ENCODE measurements at places on chromosomes 13 and 19. TPM values are rescaled to one million over a fixed set of nuclear protein-coding genes. Genes with fewer than 3 reads are reported as not detected.

Gene KLK14
- total RNA-seq: not detected

Gene ANGPTL8
- not detected for total RNA-seq

Gene MLLT1
- total RNA-seq: 26.4 TPM

Gene OLFM2
- total RNA-seq: 2.5 TPM

Gene PSG7
- not detected for total RNA-seq

Gene NCAN
- not detected for total RNA-seq

Gene AMER2
- not detected for total RNA-seq

Gene ZNF85
- total RNA-seq: 9.4 TPM

Gene OR7C1
- not detected for total RNA-seq

Gene CRLF1
- total RNA-seq: 49.8 TPM

Gene C19orf85
- not detected for total RNA-seq

Gene PRR19
- 0.43 TPM for total RNA-seq

Gene LGALS4
- total RNA-seq: not detected

Gene ZNF266
- total RNA-seq: 11.6 TPM

Gene PCDH9
- 4.1 TPM for total RNA-seq

Gene SRRM5
- total RNA-seq: not detected

Gene HNRNPA1L2
- 3.7 TPM for total RNA-seq

Gene SLITRK6
- total RNA-seq: 0.32 TPM

Gene IGSF23
- 0.26 TPM for total RNA-seq

Gene EFNB2
- 5.0 TPM for total RNA-seq

Data from articular chondrocyte of knee joint (primary cell).